ENCODE measurements at places on chromosomes 6 and 20. TPM values are rescaled to one million over a fixed set of nuclear protein-coding genes. Genes with fewer than 3 reads are reported as not detected.

- ATAC-seq: no peak
These were observed 15.4 kb downstream of the FNDC1 start for GRCh38 chr6:159184559-159184958.

The DLL1 gene
- 6.6 TPM for total RNA-seq

DNA sequence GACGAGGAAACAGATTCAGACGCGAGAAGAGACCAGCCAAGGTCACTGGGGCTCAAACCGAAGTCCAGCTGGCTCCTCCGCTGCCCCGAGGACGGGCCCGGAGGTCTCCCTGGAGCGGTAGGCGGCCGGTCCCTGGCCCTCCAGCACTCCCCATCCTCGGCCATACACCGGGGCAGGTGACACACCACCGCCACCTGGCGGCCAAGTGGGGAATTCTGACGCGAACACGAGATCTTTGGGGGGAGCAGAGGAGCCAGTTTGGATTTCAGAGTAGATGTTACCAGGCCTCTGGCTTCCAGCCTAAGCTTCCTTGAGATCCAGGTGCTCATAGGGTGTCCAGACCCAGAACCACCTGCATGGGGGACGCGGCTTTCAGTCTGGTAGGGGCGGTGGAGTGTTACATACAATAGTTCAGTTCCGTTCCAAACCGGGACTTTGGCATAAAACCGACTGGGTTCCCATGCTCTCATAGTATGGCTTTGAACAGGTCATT is 16.1 kb downstream of the BPIFB1 start:
- ATAC-seq: peak; percentile 60

DNA sequence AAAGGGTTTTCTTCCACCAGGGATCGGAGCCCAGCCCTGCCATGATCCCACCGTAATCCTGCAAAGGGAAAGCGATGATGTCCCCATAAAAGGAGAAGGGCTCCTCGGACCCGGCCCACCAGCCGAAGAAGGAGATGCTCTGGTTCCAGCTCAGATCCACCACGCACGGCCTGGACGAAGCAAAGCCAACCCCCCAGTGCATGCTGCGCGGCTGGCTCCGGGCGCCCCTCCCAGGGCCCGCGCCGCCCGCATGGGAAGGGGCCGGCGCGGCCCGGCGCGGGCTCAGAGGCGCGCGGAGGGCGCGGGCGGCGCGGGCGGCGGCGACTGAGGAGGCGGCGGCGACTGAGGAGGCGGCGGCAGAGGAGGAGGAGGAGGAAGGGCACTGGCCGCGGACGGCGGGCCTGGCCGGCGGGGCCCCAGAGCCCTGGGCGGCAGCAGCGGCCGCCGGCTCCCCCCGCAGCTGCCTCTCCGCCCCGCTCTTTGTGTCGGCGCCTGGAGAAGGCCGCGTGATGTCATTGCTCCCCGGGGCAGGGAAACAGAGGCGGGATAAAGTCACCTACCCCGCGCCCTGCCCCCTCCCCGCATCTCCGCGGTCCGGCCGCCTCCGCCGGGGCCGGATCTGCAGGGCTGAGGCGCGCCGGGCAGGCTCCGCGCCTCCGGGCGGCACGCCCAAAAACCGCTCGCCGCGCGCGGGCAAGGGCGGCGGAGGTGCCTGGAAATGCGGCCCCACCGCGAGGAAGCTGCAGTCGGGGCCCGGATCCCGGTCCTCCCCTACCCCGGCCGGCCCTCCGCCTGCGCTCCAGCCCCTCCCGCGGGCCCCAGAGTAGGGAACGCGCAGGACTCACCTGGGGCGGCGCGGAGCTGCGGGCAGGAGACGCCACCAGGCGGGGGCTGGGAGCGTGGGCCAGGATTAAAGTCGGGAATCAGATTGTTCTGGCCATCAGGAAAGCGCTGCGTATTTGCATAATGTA is at the start of gene FAXC:
FAXC (minus strand) TSS at position 504 of the 971 bp plus-strand sequence; CDS start at position 202, 302 bp downstream.
- ATAC-seq: peak; percentile 81

- no peak for ATAC-seq
These were observed 13.0 kb upstream of the ABHD16B start for GRCh38 chr20:63848003-63848911.

DNA sequence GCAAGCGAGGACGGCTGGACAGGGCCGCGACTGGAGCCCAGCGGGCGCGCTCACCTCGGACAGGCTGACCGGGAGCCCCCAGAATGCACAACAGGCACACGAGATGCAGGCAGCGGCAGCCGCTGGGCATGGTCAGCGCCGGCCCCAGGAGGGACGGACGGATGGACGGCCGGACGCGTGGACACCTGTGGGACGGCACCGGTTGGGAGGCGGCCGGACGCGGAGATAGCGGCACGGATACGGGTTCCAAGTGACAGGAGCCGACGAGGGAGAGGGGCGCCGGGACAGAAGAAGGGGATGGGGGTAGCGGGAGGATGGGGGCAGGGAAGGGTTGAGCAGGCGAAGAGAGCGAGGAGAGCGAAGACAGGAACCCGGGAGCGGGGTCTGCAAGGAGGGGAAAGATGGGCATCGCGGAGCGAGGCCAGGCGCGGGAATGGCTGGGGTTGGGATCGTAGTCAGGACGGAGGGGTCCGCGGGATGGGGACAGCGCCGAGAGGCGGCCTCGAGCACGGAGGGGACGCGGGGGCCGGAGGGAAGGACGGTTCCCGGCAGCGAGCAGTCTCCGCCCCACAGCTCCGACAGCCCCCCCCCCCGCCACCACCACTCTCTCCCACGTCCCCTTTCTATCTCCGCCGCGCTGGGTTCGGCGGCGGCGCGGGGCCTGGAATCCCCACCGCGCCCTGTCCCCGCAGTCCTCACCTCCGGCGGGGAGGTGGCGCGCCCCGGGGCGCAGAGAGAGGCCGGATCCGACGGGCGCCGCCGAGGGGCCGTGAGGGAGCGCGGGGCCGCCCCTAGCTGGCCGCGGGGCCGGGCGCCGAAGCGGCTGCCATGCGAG is 435 bp downstream of the DLK2 start:
- peak; percentile 79 for ATAC-seq

GRCh38 chr20:8967641-8968245 is 101.1 kb upstream of the PLCB4 start:
- ATAC-seq: no peak

The GSTA3 gene
- not detected for total RNA-seq

- no peak for ATAC-seq
These were observed 13.6 kb upstream of the SPO11 start for GRCh38 chr20:57315976-57316480.

GRCh38 chr20:24017458-24017755 is 28.8 kb upstream of the GGTLC1 start:
- ATAC-seq: no peak

The FAM209B gene
- total RNA-seq: not detected

The MRAP2 gene
- total RNA-seq: 2.5 TPM

DNA sequence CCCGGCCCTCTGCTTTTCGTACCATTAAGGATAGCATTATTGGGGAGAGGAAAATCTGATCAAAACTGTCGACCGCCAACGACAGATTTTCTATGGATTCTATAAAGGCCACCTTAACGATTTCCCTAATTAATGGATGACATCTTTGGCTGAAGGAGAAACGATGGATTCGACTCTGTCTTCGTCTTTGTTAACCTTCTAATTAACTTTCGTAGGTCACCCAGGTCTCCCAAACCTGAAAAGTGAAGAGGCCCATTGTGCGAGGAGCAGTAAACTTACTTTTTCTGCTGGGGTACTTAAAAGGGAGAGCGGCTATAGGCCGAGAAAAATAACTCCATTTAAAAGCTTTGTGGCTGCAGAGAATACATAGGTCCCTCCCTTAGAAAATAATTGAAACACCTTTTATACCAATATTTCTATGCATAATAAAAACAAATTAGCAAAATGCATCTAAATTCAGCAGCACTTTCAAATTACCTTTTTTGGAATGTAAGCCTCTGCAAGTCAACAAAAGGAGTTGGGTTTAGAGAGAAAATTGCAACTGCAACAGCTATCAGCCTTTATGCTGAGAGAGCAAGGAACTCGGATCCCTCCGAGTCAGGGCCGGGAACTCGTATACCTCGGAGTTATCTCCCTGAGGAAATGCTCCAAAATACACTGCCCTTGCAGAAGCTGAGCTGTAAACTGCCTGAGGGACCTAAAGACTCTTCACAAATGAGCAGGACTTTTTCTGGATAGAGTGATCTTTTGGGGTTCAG is 31.4 kb upstream of the NR2E1 start:
- ATAC-seq: no peak

The NKAIN2 gene
- total RNA-seq: 12.8 TPM

- no peak for ATAC-seq
These were observed 42.9 kb upstream of the EYA2 start for GRCh38 chr20:46851746-46852145.

- no peak for ATAC-seq
These were observed 20.7 kb downstream of the DYNLRB1 start for GRCh38 chr20:34536798-34537394.

GRCh38 chr6:166939894-166940293 is 16.5 kb downstream of the RNASET2 start:
- ATAC-seq: no peak

GRCh38 chr20:23298155-23298554 is 52.4 kb upstream of the NXT1 start:
- ATAC-seq: no peak

The FAXC gene
- 0.31 TPM for total RNA-seq

The ZSCAN12 gene
- 11.6 TPM for total RNA-seq

DNA sequence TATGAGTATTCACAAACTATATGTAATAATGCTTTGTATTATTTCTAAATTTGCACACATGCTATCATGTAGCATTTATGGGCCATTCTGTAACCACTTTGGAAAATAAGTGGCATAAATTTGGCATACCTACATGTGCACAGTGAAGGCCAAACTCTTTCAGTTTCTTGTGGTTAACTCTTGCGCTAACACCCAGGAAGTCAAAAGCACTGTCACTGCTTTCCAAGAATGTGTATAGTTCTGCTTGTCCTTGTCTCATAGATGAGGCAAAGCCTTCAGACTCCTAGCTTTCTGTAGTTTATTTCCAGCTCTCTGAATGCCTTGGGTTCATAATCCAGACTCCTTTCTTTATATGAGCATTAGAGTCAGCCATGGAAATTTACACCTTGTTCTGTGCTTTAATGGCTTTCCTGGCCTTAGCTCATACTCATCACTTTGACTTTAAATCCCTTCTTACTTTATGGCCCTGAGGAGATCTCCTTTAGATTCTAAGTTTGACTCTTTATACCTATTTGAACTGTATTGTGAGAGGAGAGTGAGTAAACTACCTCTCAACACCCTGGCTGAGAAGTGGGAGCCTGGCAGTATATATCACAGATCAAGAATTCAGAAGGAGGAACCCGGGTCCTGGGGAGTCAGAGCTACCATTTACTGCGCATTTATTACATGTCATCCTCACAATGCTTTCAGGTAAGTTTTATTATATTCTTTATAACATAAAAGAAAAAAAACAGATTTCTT is 949 bp upstream of the SLC17A3 start:
- no peak for ATAC-seq

DNA sequence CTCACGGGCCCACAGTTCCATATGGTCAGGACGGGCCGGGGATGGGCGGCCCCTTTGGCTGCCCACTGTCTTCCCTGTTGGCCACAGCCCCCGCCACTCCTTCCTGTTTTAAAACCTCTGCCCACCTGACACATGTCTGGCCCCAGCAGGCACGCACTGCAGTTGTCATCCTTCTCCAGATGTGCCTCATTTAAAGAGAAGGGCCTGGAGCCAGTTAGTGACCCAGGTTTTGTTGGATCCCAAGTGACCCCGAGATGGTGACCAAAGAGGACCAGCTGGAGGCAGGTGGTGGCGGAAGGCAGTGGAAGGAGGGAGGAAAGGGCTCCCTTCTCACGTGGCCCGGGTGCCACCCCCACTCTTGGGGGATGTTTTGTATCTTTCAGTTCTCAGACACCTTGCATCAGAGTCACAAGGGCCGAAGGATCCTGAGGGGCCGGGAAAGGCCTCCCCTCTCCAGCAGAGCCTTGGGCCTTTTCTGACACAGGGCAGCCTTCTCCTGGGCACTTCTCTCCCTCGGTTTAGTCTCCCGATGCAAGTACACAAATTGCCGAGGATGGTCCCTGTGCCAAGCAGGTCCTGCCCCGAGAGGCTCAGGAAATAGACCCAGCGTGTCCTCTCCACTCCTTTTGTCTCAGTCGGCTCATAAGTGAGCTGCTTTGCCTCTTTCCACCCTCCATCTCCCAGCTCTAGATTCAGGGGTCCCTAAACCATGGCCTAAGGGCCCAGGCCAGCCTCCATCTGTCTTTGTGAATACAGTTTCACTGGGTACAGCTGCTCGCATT is 117.6 kb downstream of the SULF2 start:
- ATAC-seq: no peak

The SLC18B1 gene
- 7.8 TPM for total RNA-seq

The CENPQ gene
- 7.8 TPM for total RNA-seq

DNA sequence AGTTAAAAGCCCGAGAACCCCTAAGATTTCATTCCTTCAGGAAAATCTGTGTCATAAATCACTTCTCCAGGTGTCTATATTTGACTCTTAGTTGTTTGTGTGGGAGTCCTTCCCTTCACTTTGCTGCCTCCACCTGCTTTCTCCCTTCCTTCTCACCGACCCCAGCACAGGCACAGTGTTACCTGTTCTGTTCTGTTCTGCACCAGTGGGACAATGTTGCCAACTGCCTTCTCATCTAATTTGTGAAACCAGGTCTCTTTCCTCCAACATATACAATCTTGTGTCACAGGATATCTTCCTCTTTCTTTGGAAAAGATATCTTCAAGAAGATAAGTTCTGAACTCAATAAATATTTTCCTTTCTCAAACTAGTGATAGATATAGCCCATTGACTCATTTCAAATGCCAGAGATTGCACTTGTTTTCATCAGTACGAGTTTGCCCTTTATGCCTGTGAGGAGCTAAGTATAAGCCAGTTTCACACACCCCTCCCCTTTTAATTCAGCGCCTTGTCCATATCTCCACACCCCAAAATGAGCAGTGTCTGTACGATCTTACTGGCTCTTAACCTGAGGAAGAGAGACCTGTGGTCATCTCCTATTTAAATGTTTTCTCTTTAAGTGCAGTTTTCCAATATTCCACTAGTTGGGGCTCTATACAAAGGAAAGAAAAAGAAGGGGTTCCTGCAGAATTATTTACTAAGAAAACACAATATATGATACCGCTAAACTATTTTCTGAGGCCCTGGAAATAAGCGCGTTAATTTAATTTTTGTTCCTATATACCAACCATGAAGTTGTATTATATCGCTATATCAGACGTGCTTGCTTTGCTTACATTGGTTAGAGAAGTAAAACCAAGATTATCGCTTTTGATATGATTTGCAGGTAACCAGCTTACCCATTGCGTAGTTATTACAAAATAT is 81.6 kb upstream of the PREP start:
- ATAC-seq: peak; percentile 38

The RAD21L1 gene
- not detected for total RNA-seq

DNA sequence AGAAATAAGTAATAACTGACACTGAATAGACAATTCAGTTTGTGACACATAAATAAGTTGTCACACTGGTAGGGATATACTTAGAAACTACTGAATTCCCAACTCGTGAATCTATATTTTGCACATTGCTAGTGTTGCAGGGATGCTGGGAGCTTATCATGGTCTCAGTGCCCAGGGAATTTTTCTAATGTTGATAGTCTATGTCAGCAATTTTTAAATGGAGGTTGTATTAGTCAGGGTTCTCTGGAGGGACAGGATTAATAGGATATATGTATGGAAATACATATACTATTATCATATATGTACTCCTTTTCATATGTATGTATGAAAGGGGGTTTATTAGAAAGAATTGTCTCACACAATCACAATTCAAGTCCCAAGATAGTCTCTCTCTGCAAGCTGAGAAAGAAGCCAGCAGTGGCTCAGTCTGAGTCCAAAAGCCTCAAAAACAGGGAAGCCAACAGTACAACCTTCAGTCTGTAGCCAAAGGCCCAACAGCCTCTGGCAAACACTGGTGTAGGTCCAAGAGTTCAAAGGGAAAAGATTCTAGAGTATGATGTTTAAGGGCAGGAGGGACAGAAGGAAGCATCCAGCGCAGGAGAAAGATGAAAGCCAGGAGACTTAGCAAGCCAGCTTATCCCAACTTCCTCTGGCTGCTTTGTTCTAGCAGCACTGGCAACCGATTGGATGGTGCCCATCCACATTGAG is 980.9 kb upstream of the GJE1 start:
- no peak for ATAC-seq
